ENCODE measurements at places on chromosomes 2 and 18.

- no peak for DNase-seq
Measured at GRCh38 chr2:194883711-194884110, 773.3 kb upstream of the SLC39A10 start.

DNA sequence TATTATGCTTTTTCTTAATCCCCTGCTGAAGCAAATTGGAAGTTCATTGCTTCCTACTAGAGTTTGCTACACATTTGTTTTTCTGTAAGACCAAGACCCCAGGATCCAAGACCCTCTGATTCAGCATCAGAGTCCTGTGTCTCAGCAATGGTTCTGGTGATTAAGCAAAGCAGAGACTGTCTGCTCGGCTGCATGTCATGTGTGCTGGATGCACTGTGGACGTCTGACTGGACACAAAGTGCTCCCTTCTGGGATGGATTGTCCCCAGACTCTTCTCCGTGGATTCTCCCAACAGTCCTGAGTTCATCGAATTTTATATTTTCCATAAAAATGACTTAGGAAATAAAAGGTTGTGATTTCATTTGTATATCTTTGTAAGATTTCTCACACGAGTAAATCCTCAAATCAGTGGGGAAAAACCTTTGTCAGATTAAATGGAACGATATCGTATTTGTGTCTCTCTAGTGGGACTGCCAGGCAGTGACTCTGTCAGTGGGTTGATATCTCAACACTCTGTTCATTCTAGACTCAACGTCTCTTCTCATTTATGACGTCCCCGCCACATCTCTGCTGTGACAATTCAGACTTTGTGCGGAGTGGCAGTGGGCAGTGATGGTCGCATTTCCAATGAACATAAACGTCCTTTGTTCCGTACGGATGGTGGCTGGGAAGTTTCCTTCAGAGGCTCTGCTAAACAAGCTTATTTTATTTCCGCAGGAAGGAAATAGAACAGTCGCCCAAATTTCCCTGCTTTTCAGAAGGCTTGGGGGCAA, 58.6 kb downstream of the NCAPH start:
- no peak for DNase-seq

DNA sequence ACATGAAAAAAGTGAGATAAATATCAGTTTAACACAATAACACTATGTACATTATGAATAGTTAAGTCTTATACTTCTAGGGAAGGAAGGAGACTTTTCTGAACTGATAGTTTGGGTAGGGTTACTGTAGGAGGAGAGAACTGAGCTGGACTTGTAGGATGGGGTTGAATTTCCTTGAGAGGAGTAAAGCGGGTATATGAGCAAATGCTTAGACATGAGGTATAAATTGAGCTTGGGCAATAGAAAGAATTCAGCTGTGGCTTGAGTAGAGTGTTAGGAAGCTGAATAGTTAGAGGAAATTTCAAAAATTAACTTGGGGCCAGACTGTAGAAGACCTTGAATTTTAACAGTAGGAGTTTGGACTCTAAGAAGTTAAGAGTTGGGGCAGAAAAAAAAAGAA, 45.1 kb downstream of the LCLAT1 start:
- no peak for DNase-seq

DNA sequence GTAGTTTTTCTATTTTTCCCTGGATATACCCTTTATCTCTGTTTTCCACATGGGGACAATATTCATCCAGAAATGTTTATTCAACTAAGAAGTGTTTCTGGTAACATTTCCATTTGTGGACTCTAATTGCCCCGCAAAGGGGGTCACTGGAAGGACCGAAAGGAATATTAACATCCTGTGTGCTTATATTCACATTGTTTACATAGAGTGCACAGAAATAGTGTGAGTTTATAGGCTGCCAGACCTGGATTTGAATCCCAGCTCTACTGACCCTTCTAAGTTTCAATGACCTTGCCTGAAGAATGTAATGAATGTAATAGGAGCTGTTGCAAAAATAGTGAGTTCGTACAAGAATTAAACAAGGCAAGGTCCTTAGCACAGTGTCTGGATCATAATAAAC, 152.9 kb upstream of the NCKAP5 start:
- no peak for DNase-seq

DNA sequence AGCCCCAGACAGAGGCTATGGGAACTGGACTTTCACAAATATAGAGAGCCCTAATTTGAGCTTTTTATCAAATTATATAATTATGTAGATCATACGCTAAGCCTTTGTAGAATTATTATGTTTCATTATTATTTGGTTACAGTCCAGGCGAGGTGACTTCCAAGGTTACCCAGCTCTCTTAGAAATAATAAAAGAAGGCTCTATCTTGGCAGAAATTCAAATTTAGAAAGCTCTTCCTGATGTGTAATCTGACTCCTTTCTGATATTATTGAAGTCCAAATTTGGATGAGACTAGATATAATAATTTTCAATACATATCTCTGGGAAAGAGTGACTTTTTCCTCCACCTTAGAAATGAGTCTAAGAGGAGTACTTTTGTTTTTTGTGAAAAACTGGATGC, 4.8 kb upstream of the SLC38A11 start:
- DNase-seq, result no peak

DNA sequence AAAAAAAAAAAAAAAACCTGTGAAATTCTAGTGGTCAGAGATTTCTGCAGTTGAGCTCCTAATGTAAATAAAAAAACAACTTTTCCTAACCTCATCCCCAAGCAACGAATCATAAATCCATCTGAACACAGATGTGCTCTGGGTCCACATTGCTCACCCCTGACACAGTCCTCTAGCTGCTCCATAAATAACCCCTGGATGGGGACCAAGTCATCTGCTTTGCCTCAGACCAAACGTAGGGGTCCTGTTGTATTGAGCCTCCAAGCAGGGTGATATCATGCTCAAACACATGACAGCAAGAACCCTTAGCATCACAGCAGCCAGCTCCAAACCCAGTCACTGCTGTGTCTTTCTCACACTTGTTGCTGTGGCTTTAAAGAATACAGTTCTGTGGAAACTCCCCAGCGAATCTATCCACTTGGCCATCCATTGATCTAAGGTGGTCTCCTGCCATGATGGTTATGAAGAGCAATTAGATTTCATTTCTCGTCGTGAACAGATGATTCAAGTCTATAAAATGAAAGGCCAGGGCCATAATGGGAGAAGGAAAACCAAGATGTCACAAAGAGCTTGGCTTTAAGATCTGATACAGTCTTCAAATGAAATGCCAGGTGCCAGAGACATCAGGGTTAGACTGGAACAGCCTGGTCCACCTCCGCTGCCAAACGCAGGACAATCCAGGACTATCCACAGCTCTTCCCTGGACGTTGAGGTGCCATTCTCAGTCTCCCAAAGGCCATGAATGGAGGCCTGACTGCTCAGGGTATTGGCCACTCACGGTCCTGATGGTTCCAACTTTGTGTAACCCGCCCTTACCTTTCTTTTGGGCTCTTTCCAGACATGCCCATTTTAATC, 39.0 kb downstream of the TBC1D8 start:
- DNase-seq, result no peak

GRCh38 chr18:48888773-48889080, 62.0 kb downstream of the SMAD7 start:
- DNase-seq, result no peak

DNA sequence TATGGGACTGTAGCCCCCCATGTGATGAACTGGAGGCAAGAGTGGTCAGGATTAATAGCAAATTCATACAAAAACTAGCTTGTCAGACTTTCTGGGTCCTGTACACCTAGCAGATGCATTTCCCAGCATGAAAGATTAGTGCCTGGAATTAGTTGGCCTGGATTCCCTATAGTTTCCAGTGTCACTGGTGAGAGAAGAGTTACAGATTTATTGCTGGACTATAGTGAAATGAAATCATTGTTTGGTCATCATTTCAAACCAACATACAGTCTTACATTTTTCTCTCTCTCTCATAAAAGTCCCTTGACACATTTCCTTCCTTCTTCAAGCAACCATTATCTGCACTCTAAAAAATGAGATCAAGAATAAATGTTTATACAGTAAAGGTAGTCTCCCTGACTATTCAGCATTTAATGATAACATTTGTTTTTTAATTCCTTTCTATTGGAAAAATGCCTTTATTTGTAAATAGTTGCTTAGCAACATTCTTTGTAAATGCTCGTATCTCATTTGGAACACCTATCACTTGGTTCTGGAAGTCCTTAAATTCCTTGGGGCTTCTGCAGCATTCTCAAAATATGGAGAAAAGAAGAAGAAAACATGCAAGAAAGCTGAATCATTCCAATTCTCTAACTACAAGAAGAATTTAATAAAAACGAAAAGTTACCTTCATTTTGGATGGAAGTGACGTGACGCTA, 144.4 kb downstream of the MREG start:
- no peak for DNase-seq

GRCh38 chr2:64581018-64581417, 56.9 kb downstream of the AFTPH start:
- DNase-seq, result no peak

- no peak for DNase-seq
Measured at GRCh38 chr2:70043252-70043875, 43.9 kb upstream of the PCBP1 start.

DNA sequence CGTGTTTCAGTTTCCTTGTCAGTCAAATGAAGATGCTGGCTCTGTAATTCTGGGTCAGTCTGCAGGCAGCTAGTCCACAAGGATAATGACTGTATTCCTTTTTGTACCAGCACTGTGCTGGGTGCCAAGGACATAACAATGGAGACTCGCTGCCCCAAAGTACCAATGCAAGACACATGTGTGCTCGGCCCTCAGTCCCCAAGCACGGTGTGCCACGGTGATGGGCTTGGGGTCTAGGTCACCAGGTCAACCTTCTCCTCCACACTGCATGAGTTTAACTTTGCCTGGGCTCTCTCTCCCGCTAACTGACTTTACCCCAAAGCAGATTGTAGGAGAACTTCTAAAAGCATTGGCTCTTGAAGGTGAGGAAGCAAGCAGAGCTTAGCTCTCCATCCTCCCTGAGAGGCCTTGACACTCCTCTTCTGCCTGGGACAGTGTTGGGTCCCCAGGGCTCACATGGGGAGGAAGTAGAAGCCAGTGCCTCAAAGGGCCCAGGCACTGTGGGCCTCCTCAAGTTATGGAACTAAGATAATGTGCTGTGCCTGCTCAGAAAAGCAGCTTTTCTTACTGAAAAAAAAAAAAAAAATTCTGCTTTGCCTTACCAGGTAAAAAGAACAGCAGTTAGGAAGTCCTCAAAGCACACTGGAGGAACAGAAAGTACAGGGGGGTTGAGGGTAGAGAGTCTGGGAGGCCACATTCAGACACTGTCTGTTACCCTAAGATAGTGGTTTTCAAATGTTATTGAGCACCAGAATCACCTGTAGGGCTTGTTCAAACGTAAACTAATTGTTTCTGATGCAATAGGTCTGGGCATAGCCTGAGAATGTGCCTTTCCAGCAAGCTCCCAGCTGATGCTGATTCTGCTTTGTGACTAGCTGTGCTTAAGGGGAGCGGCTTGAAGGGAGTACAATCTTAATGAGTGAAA, 276.4 kb upstream of the CXCR4 start:
- DNase-seq, result no peak

GRCh38 chr18:40529478-40529877, 1425.6 kb upstream of the PIK3C3 start:
- no peak for DNase-seq

GRCh38 chr2:144357623-144358373, 162.1 kb downstream of the ZEB2 start:
- no peak for DNase-seq

- DNase-seq, result peak; percentile 41
Measured at GRCh38 chr18:44887227-44887631, 206.5 kb downstream of the SETBP1 start.

GRCh38 chr2:19809206-19809605, 92.6 kb downstream of the TTC32 start:
- DNase-seq, result no peak

DNA sequence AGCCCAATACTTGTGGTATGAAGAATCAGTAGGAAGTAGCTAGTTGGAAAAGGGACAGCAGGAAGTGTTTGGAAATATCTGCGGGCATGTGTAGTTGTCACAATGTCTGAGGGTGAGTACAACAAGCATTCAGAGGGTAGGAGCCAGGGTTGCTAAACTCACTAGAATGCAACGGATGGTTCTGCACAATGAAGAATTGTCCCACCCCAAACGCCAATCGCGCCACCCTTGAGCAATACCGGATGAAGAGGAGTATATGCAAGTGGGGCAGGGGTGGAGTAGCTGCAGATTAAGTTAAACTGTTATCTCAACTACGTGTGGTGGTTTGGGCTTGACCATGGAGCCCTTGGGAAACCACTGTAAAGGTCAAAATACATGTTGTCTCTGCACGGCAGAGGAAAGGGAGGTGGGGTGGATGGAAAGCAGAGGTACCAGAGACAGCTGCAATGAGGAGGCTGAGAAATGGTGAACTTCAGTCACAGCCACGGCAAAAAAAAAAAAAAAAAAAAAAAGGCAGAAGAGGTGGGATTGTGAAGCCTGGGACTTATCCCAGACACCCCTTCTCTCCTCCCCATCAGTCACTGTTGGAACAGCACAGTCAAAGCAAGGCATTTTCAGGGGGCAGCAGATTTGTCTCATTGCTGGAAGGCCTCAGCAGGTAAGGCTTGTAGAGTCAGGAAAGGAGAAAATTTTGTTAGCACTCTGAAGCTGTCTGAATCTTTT, 5.2 kb downstream of the CCL20 start:
- no peak for DNase-seq

DNA sequence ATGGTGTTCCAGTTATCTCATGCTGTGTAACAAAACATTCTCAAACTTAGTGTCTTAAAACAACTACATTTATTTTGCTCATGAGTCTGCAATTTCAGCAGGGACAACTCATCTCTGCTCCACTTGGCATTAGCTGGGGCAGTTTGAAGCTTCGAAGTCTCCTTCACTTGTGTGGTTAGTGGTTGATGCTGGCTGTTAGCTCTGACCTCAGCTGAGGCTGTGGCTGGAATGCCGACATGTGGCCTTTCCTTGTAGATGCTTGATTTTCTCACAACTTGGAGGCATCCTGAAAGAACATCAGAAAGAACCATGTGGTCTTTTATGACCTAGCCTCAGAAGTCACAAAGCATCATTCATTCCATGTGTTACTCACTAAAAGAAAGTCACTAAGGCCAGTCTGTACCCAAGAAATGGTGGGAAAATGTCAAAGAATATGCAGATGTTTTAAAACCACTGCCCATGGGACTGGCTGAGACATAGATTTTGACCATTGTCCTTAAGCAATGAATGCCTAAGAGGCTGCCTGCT, 3.8 kb upstream of the TMSB10 start:
- DNase-seq, result no peak

DNA sequence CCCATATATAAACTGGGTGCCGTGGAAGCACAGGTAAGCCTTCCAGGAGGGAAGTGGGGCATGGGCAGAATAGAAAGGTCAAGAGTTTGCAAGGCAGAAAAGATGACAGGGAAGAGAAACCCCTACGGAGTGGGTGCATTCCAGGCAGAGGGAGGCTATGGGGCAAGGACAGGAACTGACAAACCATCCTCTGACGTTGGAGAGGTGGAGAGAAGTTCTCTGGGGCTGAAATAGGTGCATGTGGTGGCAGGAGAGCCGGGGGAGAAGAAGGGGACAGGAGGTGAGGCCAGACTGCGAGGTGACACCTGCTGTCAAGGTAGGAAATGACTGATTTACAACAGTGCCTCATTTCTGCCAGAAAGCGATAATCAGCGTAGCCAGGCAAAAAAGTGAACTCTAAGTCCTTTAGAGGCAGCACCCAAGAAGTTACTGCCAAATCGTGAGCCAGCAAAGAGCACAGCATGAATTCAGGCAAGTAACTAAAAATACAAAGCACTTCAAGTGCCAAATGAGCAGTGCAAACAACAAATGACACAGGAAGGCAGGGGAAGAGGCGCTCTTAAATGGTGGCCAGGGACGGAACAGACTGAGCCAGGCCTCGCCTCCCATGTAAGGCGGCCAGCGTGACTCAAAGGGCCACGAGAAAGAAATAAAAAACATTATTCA, 113.3 kb upstream of the ACVR1C start:
- no peak for DNase-seq

- DNase-seq, result no peak
Measured at GRCh38 chr2:148877403-148877740, 2.3 kb downstream of the KIF5C start.

Data from stimulated activated CD4-positive, alpha-beta T cell treated with anti-CD3 and anti-CD28 coated beads, Interleukin-4, amount 100 ng/mL, for 1 hour (primary cell).